ENCODE measurements at places on chromosomes 1 and 21.

DNA sequence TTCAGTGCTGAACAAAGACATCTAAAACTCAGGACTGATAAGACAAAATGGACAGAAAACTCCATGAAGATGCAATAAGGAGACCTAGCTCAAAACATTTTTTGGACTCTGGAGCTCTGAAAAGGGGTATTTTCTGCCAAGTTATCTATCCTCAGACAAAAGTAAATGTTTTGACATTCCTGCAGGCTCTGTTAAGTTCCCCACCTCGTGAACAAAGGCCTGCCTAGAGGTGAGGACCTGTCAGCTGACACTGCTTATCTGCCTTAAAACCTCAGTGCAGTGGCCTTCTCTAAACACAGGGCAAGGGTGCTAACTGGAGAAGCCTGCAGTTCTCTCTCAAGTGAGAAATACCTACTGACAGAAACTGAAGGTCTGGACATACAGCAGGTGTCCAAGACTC lies 41.1 kb downstream of the COLGALT2 start:
- DNase-seq: no peak

DNA sequence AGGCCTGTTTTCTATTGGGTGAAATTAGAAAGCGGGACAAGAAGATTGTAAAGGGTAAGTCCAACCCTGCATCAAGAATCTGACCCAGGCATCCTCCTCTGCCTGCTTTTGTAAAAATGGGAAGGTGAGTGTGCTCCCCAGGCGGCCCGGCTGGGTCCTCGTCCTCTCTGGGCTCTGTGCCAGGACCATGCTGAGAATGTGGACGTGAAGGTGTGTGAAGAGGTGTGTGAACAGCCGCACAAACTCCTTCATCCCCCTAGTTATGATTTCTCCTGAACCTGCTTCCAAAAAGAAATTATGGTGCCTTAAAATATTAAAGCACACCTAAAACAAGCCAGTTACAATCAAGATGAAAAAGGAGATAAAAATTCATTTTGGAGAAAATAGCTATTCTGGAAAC lies 185.7 kb downstream of the IGSF21 start:
- no peak for DNase-seq

GRCh38 chr1:59972216-59972927 lies 45.8 kb upstream of the CYP2J2 start:
- no peak for DNase-seq

DNA sequence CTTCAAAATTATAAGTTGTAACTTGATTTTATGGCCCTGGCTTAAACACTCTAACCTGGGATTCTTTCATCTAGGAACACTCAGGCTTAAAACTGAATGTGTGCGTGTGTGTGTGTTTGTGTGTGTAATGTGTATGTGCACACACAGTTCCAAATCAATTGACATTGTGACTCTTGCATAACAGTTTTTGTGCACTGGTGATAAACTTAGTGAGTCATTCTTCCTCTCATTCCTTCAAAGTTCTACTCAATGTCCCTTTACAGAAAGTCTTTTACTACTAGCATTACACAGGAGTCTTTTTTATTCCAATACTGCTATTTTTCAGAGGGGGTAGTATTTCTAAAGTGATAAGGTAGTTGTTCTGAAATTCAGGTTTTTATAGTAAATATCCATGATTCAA lies 943.6 kb downstream of the KCNT2 start:
- no peak for DNase-seq

DNA sequence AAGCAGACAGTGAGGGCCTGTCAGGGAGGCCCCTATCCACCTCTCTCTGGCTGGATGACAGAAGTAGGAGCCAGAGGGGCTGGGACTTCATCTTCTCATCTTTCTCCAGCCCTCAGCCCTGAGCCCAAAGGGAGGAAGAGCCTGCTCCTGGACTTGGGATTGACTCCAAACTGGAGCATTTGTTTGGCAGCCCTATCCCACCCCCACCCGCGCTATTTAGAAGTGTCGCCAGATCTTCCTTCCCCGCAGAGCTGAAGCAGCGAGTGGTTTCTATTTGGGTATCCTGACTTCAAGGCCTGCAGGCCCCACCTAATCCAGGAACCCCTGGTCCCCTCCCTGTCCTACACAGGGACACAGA lies 9.6 kb downstream of the NES start:
- DNase-seq: no peak

GRCh38 chr1:200535605-200536004 lies 84.9 kb downstream of the KIF14 start:
- DNase-seq: no peak

DNA sequence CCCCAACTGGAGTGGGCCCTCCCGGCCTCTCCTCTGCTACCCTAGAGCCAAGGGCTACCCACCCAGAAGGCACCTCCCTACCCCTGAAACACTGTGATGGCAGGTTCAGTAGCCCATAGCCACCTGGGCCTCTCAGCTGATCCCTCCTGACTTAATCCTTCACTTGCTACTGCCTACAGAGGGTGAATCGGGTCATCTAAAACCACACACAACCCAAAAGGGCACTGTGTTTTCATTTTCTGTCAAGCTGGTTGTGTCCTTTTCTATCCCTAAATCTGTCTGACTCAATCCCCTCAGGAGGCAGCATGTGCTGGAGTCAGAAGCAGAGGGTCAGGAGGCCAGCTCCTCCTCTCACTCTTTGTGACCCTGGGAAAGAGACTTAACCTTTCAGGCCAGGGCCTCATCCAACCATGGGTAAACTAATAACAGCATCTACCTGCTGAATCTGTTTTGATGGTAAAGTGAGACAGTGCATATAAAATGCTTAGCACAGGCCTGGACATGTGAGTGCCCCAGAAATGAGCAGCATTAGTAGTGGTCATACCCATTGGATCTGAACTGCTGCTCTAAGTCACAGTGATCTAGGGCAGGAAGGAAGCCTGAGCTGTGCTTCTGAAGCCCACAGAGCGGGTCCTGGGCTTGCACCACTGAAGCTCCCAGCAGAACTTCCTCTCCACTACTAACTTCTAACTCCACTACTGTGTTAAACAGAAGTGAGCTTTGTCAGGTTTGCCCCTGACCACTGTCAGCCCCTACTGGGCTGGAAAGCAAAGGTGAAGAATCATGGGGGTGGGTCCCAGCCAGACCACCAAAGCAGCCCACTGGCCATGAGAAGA lies 11.0 kb downstream of the PMVK start:
- no peak for DNase-seq

DNA sequence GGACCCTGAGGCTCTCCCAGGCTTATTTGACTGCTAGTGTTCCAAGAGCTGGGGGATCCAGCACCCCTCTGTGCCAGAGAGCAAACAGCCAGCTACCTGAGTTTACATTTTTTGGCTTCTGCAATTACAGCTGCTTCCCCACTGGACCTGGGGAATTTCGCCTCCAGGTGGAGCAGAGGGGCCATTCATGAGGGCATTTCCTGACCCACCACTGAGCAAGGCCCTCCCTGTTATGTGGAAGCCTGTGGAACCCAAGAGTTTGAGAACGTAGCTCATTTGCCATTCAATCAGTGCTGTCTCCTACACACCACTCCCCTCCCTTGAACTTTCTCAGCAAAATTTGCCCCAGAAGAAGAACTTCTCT lies 42.7 kb upstream of the TMEM51 start:
- DNase-seq: no peak

GRCh38 chr1:157087030-157087429 lies 12.6 kb downstream of the ETV3L start:
- DNase-seq: no peak

DNA sequence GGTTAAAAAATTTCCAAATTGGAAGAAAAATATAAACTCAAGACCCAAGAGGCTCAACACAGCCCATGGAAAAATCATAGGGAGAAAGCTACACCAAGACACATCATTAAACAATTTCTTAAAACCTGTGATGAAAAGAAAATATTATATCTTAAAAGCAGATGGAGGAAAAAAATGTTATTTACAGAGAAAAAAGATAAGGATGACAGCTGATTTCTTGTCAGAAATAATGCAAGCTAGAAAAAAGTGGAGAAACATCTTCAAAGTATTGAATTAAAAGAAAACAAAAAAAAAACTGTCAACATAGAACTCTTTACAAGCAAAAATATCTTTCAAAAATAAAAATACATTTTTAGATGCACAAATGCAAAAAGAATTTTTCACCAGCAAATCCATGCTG lies 930.5 kb downstream of the ADGRL2 start:
- no peak for DNase-seq

- no peak for DNase-seq
Observed at GRCh38 chr1:27615346-27616192, 11.6 kb upstream of the AHDC1 start.

- DNase-seq: no peak
Observed at GRCh38 chr1:232384171-232384883, 245.6 kb downstream of the SIPA1L2 start.
